Type B pancreatic cell (in vitro differentiated cells): ENCODE measurements at places on chromosomes 7 and 10.
A peak's percentile ranks its signal among the peaks of the same experiment; 100 is the strongest.

GRCh38 chr10:23155169-23155568 is 36.9 kb upstream of the PTF1A start:
- DNase-seq, result no peak

DNA sequence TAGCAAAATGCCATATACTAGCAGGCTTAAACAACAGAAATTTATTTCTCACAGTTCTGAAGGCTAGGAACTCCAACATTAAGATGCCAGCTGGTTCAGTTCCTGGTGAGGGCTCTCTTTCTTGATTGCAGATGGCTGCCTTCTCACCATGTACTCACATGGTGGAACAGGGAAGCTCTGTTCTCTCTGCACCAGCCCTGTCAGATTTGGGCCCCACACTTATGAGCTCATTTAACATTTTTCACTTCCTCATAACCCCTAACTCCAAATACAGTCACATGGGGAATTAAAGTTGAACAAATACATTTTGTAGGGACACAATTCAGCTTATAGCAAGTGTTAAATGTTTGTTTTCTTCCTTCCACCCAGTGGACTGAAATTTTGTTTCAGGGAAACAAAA is 218.6 kb upstream of the TAC1 start:
- no peak for DNase-seq

DNA sequence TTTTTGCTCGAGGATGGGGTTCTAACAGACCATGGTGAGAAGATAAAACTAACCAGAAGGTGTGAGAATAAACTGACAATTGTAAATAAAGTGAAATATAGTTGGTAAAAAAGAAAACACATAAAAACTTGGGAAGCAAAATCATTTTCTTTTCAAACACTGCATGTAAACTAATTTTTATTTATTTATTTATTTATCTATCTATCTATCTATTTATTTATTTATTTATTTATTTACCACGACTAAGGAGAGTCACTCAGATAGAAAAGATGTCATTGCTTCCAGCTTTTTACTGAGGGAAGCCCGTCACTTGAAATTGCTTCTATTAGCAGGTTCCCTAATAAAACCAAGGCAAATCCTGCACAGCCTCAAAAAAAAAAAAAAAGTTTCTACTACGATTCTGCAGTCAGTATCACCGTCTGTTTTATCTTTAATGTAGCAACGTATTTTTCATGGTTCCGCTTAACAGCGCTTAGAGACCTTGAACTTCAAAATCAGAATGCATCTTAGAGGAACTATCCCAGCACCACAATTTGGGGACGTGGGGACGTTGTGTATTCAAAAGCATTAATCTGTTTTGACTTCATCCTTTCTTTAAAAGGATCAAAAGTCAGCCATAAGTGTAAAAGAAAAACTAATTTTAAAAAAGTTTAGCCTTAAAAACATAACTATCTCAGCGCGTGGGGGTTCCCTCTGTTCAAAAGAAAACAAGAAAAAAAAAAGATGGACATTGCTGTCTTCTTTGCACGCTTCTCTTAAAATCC is 33.3 kb upstream of the EBLN1 start:
- no peak for DNase-seq

DNA sequence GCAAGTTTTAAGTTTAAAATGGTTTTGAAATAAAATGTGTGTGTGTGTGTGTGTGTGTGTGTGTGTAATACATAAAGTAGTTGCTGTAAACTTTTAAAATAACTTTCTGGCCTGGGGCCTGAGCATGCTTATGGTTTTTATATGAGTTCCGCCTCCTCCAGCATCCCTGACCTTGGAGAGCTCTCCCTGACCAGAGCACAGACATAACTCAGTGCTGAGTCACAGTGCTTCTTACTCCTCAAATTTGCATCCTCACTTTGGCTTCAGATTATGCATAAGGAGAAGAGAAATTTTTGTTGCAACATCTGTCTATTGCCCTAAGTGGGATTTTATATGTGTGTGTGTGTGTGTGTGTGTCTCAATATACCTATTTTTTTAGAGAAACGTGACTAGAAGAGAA is 200.8 kb downstream of the ELMO1 start:
- DNase-seq, result no peak

GRCh38 chr10:84783909-84784308 is 455.5 kb downstream of the CCSER2 start:
- DNase-seq, result no peak

GRCh38 chr7:118182593-118183427 is 1.2 kb upstream of the LSM8 start:
- no peak for DNase-seq

GRCh38 chr10:97726636-97727178 is 10.2 kb upstream of the ZFYVE27 start:
- DNase-seq, result no peak

GRCh38 chr10:110548002-110548401 is 19.5 kb upstream of the SMC3 start:
- no peak for DNase-seq

DNA sequence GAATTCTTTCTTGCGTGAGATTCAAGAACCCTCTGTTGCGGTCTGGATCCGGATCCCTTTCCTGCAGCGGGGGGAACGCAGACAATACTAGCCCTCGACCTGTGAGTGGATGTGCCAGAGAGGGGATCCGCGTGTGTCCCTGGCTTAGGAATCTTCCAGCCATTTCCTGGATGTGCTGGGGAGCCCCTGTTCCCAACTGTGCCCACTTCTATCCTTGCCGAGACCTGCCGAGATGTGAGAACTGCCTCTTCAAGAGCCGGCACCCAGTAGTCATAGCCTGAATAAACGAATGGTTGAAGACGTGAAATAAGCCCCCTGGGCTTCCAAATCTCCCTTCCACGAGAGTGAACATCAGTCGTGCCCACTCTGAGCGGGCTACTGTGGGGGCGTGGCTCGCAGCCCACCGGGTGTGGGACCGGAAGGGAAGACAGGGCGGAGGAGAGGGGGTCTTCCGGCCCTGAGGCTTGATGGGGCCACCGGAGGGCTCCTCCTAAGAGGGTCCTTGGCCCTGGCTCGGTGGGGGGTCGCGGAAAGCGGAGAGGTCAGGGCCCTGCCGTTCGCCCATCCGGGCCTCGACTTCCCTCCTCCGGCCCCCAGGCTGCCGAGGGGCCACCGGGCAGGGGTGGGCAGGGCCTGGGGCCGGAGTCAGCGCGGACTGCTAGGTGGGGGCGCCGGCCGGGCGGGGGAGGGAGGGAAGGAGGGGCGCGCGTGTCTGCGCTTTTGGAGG is 1.3 kb upstream of the CCDC136 start:
- no peak for DNase-seq

GRCh38 chr10:133022776-133023100 is 65.0 kb upstream of the ADGRA1 start:
- DNase-seq, result no peak

GRCh38 chr7:143901332-143901667 is 676 bp downstream of the TCAF1 start:
- no peak for DNase-seq

GRCh38 chr10:90999512-91000172 is 78.8 kb upstream of the ANKRD1 start:
- DNase-seq, result no peak

DNA sequence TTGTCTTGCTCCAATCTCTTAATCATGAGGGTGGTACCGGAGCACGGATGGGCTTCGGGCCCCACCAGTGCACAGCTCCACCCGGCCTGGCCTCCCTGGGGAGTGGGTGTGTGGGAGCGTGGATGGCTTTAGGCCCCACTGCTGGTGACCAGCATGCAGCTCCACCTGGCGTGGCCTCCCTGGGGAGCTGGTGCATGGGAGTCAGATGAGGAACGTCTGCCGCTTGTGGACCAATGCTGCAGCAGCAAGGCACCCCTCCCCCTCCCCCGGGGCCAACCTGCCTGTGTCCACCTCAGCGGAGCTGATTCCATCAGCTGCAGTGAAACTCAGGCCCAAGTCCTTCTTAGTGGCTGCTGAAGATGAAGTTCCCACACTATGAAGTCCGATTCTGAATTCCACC is 511.4 kb downstream of the PTPRN2 start:
- DNase-seq, result no peak

- no peak for DNase-seq
Measured at GRCh38 chr10:132914732-132915131, 27.6 kb downstream of the CFAP46 start.

DNA sequence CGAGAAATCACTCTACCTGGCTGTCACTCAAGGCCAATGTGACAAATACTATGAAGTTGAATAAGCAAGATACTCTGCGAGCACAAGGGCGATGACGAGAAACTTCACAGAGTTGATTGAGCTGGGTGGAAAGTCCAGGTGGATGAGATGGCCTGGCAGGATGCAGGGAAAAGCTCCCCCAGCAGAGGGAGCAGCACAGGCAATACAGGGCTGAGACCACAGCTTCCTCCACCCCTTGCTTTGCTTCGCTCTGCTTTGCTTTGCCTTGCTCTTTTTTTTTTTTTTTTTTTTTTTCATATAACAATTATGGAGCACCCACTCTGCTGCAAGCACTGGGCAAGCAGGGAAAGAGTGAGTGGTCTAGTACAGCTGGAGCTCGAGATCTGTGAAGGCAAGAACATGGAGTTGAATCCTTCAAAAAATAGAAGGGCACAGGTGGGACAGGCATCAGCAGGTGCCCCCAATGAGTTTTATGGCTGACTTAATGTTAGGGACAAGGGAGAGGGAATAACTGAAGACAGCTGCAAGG is 88.3 kb downstream of the CABCOCO1 start:
- peak; percentile 71 for DNase-seq

DNA sequence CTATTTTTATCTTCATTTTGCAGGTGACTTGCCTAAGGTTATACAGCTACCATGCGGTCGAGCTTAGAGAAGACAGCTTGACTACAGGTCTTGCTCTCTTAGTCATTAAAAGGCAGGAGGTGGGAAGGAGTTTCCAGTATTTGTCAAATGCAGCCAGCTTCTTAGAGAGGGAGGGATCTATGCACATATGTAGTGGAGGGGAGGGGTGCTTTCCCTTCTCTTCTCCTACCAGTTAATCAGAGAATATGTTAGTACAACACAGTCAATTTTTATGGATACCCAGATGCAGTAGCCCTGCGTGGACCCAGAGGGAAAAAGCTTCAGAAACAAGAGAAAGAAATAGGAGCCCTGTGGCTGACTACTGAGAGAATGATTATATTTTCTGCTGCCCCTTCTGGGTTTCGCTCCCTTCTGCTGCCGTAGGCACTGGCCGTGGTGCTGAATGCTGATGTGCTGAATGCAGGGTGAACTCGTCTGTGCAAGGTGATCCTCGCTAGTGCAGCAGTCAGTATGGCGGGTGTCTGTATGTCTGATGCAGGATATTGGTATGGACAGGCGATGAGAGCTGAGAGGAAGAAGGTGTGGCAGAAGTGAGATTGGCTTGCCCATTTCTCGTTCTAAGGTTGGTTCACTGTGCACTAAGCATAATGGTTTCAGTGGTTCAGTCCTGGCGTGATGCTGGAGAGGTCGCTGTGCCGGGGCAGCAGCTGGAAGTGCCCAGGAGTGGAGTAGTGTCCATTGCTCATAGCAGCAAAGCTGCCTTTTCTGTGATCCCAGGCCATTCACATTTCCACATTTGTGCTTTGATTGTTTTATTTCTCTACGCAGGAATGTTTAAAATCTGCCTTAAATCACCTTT is 189.2 kb upstream of the PODXL start:
- DNase-seq, result peak; percentile 76

DNA sequence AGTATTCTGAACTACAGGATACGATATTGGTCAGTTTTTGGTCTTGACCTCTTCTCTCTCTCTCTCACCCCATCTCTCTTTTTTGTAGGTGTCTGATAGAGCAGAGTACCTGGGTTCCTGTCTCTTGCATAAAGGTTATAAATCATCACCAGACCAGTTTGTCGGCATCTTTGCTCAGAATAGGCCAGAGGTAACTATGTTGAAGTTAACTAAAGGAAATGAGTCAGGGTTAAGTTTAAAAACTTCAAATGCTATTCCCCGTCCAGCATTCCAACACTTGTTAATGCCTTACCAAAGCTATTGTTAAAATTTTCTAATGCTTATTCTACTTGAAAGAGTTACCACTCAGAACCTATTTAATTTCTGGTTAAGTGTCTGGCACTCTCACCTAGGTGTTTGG is 30.7 kb downstream of the ACSL5 start:
- DNase-seq, result no peak

DNA sequence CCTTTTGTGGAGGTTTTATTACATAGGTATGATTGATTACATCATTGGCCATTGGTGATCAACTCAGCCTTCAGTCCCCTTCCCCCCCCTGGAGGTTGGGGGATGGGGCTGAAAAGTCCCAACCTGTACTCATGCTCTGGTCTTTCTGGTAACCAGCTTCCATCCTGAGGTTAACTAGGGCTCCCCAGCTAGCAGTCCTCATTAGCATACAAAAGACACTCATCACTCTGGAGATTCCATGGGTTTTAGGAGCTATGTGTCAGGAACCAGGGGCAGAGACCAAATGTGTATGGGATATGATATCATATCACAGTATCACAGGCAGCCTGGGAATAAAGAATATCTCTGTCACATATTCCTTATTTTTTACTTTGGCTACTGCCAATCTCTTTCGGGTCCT is 13.6 kb downstream of the CCSER2 start:
- DNase-seq, result no peak

DNA sequence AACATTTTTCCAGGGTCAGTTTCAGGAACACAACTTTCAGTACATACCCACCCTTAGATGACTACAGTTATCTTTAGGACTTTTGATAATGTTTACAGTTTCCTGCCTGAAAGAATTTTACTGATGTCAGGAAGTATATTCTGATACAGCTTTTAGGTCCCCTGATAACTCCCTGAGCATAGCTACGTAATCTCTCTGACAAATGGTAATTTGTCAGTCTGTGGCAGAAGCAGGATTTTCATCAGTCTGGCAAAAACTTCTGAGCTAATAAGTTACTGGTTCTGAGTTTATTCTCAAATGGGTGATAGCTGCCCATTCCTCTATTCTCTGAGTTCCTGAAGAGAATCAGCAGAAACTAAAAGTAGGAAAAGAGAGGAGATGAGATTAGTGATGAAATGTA is 270.1 kb upstream of the MTPN start:
- DNase-seq, result no peak

- DNase-seq, result no peak
Measured at GRCh38 chr7:80369321-80369720, 142.5 kb downstream of the GNAT3 start.

- no peak for DNase-seq
Measured at GRCh38 chr7:80896906-80897598, 21.8 kb downstream of the SEMA3C start.

- DNase-seq, result no peak
Measured at GRCh38 chr7:79563821-79564522, 110.5 kb upstream of the MAGI2 start.

DNA sequence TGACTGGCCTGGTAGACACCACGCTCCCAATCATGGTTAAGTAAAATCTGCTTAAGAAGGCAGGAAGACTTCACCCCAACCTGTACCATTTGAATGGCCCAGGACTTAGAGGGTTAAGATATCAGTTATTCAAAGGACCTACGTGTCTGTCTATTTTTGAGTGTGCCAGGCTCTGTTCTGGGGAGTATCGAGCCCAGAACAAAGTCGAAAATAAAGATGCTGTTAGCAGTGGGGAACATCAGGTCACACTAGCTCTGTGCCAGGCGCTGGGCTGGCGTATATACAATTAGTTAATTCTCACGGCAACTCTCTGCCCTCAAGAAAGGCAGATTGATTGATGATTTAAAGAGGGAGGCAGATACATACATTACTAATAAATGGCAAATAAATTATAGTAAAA is 40.5 kb upstream of the CREB5 start:
- no peak for DNase-seq

- DNase-seq, result no peak
Measured at GRCh38 chr10:71285180-71285545, 33.9 kb upstream of the SLC29A3 start.
